PC-3 (cell line): ENCODE measurements at places on chromosomes 1 and 21. TPM values are rescaled to one million over a fixed set of nuclear protein-coding genes. Genes with fewer than 3 reads are reported as not detected.

DNA sequence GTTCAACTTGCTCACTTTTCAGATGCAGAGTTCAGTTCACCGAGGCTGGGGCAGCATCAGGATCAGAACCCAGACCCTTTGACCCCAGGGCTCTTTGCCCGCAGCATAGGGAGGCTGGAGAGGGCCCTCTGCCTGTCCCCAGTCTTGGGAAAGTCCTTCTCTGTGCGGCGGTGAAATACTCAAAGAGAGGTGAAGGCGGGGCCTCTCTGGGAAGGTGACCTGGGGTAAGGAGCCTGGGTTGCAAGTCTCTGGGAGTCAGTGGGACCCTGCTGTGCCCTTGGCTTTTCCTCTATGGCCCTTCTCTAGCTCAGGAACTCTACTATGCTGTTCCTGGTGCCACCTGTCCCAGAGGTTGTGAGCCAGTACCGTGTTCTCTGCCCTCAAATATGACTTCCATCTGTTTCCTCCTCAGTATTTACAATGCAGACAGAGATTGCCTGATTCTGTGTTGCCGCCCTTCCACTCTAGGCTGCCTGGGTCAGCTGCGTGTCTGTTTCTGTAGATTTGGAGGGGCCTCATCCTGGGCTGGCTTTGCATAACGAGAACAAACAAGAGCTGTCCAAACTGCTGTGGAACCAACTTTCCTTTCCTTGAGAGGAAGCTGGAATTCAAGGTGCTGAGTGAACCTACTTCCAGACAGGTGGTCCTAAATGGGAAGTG is 18.7 kb upstream of the ZBTB21 start:
- DNase-seq: no peak

DNA sequence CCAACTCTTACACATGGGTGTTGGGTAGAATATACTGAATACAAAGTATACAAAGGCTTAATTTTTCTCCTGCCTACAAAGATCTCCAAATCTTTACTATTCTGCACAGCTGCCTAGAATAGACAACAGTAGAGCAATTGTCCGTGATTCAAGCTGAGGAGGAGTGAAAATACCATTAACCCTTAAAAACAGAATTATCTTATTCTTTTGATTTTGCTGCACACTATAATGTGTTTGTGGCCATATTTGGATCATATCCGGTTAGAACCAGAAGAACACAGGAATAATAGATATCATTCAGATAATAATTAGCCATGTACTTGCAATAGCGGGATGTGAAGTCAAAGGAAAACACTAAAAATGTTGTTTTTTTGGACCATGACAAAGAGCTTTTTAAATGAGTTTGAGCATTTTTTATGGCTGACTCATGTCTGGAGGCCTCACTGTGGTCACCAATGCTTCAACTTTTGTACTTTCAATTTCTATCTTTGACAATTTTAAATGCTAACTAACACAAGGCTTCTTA is 197.6 kb upstream of the FOXD3 start:
- peak; percentile 33 for DNase-seq

- no peak for DNase-seq
Measured at GRCh38 chr1:228060458-228061190, 21.9 kb upstream of the ARF1 start.

DNA sequence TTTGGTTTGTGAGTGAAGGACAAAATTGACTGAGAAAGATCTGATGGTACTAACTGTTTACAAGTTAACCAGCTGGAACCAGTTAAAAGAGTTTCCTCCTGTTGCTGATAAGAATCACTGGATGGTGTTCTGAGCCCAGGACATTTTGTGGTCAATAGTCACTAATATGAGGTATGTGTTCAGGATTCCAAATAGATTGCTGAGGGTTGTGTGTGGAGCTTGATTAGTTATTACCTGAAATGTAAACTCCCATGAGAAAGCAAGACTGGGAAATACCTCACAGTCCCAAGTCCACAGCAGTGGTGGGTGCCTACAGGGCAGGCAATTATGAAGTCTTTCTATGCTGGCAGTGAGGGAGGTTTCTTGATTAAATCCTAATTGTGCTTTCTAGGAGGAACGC is 164.6 kb downstream of the DNM3 start:
- peak; percentile 78 for DNase-seq

DNA sequence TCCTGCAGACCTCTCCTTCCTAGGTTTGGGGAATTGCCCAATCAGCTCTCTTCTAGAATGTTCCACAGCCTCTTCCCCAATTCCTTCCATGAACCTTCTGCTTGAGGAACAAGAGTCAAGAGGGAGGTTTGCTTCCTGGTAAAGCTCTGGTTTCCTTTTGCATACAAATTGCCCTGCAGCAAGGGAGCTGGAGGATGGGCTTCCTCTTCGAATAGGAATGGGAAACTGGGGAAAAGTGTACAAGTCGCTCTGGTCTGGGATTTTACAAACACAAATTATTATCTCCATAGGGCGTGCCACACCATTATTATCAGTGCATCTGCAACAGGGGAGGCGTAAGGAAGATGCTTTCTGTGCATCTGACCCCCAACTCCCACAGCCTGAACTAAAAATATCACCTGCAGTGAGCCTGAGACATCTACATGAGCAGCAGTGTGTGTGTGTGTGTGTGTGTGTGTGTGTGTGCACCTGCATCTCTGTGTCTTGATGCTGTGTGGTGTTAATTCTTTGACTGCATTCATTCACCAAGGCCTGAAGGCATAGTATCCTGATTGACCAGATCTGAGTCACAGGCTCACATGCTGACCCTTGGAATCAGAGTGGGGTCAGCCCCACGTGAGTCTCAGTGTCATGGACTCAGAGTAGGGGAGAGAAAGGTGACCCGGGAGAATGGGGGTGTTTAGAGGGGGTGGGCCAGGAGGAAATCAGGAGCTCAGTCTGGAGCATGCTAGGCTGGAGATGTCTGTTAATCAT is 272.9 kb downstream of the KAZN start:
- peak; percentile 8 for DNase-seq

GRCh38 chr1:96721053-96721415 is 550 bp upstream of the PTBP2 start:
- peak; percentile 23 for DNase-seq

DNA sequence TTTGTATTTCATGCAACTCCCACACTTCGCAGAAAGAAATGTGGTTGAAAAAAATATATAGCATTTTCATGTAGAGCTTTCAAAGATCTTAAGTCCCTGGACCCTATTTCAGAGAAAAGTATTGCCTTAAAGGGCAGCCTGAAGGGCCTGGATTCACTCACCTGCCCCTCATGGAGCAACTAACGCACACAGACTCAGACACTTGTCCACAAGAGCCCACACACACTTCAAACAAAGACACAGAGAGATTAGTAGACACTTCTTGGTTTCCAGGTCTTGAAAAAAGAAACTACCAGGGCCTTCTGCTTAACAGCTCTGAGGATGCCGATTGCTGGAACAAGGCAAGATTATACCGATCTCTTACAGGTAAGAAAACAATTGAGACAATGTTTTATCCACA is 122.2 kb downstream of the ZBTB18 start:
- DNase-seq: no peak

DNA sequence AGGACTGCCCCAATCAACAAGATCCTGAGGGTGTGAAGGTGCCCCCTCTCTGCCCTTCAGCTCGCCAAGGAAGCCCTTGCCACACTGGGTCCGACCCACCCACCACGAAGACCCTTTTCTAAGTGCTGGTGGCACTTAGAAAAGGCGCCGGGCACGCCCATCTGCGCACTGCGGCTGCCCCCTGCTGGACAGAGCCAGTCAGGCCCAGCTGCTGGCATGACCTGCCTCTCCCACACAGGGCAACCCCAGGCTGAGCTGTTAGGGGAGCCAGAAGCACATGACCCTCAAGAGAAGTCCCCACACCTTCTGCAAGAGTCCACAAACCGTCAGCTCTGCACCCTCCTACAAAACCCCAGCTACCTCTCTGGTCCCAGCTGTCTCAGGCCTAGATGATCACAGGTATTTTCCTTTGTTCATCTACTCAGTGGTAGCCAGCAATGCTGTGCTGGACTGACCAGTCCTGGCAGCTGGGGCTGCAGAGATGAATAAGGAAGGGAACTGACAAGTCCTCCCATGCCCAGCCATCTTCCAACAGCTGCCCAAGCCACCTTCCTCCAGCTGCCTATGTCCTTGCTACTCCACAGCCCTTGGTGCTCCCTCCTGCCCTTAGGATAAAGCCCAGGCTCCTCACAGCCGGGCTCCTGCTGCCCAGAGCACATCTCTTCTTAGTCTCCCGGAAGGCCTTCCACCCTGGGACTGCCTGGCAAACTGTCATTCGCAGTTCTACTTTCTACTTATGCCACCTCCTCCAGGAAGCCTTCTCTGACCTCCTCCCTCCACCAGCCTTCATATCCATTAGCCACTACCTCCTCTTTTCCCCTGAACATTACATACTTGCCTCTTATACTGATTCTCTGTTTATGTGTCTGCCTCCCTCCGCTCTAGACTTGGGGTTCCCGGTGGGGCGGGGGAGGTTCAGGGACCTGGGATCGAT is 39.8 kb upstream of the ZC3H12A start:
- peak; percentile 68 for DNase-seq

DNA sequence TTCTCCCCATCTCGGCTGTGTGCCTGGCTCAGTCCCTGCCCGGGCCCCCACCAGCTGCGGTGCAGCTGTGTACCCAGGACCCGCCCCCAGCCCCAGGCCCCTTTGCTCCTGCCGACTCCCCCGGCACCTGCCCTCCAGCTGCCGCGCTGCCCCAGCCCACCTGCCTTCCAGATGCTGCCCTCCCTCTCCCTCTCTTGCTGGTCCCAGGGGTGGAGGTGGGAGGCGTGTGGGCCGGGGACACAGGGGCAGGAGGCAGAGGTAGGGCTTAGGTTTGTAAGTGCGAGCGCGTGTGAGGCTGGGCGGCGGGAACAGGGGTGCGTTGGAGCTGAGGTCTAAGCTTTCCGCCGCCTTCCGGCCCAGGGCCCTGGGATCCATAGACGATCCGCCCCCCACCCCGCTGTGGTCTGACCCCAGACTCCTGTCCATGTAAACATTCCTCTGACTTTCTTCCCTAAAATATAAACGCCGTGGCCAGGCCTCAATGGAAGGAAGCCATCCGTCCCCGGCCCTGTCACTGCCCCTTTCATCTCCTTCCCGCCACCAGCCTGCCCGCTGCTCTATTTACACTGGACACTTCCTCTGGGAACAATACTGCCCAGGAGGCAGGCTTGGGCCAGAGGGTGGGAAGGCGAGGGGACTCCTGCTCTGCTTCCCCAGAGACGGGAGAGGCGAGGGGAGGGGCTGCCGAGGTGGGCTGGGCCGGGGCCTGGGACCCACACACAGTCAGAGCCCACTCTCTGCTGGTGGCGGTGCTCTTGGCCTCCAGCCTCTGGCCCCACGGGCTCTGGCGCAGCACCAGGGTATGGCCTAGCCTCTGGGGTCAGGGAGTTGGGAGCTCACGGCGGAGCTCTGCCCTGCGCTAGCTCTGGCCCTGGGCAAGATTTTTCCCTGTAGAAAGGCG is 128.3 kb downstream of the CASZ1 start:
- DNase-seq: no peak

- DNase-seq: no peak
Measured at GRCh38 chr1:36570478-36571060, 87.9 kb upstream of the CSF3R start.

DNA sequence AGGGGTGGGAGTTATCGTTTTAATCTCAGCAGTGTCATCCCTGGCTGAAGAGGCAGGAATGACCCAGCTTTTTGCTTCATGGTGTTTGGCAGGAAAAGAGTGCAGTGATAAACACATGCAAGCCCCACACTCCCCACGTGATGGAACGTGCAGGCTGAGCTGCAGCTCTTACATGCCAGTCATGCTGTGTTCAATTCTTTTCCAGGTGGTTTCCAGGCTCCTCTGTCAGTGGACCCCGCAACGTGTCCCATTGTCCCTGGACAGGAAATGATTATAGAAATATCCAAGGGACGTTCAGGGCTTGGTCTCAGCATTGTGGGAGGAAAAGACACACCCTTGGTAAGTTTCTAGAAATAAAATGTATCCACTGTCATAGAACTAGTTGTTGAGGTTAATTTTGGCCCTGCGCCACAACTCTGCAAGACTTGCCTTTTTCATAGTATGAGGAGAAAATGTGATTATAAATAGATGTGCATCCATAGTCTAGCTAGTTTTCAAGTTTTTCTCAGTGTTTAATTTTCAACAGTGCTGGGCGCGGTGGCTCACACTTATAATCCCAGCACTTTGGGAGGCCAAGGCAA is 110.2 kb upstream of the L1TD1 start:
- DNase-seq: no peak

DNA sequence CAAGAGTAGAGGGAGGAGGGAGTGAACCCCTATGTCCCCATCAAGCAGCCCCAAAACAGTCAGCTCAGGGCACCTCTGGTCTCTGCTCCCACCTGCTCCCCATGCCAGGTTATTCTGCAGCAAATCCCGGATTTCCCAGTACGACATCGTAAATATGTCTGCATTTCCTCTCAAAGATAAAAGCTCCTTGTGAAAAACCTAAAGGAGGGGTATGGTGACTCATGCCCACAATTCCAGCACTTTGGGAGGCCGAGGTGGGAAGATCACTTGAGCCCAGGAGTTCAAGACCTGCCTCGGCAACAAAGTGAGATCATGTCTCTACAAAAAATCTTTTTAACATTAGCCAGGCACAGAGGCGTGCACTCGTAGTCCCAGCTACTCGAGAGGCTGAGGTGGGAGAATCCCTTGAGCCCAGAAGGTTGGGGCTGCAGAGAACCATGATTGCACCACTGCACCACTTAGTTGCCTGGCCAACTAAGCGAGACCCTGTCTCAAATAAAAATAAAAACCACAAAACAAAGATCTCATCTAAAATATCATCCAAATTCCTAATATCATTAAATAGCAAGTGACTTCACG is 7.1 kb downstream of the ACOT7 start:
- DNase-seq: peak; percentile 80

DNA sequence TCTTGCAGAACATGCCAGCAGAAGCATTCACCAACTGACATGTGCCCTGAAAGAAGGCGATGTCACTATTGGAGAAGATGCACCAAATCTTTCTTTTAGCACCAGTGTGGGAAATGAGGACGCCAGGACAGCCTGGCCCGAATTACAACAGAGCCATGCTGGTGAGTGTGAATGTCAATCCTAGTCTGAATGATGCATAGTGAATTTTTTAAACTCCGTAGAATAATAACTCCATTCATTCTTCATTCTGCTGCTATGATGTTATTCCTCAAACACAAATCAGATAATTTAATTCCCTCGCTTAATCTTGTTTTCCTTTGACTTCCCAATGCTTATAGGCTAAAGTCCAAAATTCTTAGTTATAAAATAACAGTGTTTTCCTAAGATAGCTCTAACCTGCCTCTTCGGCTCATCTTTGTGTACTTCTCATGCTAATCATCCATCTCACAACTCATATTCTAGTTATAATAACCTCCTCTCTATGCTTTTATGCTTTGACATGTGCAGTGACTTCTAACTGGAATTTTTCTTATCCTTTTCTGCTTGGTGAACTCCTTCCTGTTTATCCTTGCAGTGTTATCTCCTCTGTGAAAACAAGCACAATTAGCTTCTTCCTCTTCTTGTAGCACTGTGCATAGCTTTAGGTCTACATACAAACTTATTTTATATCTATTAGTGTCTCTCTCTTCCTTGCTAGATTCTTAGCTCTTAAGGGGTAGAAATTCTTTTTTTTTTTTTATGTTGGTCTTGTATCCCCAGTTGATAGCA is 14.4 kb downstream of the SDCCAG8 start:
- DNase-seq: no peak

IFI44 gene
- 7.1 and 10.4 TPM in 2 replicates for total RNA-seq

C8B gene
- total RNA-seq: not detected in 2 replicates

TSPEAR gene
- total RNA-seq: 2.1 and 3.2 TPM in 2 replicates

SFT2D2 gene
- total RNA-seq: 36.8 and 38.7 TPM in 2 replicates

KCNA2 gene
- total RNA-seq: not detected in 2 replicates

ABCA4 gene
- 0.23 and 0.29 TPM in 2 replicates for total RNA-seq

ZBTB37 gene
- 0.58 and 1.5 TPM in 2 replicates for total RNA-seq

ZSWIM5 gene
- total RNA-seq: 1.4 and 1.6 TPM in 2 replicates
